H1 (cell line): ENCODE measurements at places on chromosomes 2 and 18.
A peak's percentile ranks its signal among the peaks of the same experiment; 100 is the strongest.

DNA sequence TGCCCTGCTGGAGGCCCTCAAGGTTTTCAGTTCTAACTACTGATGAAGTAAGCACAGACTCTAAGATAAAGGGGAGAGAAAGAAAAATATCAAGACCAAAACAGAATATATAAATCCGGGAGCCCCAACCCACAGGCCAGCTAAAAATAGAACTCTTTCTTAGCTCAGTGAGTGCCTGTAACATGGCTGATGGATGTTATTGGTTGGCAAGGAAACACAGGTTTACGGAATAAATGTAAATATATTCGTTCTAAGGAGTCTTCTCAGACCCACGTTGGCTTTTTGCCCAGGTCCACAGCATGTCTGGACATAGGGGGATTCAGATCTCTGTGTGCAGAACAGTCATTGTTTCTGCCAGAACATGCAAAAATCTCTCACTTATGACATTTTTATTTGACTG, 139.0 kb upstream of the SERPINE2 start:
- no peak overlapping the region for H3K4me3 ChIP-seq
- no peaks in the 10 kb centered on the region for H3K36me3 ChIP-seq
- no peaks in the 10 kb centered on the region for H3K27me3 ChIP-seq
- H3K27ac ChIP-seq: no peak overlapping the region
- no peak for DNase-seq

- no peak overlapping the region for H3K4me3 ChIP-seq
- no peaks in the 10 kb centered on the region for H3K36me3 ChIP-seq
Measured at GRCh38 chr2:176104316-176105077, 2.6 kb upstream of the HOXD11 start.

- DNase-seq: peak; percentile 56
- no peaks in the 10 kb centered on the region for H3K27me3 ChIP-seq
- peak overlapping the region; percentile 65; the same call in 1 of the 2 replicates for H3K27ac ChIP-seq
- peaks cover 37% of the 10 kb centered on the region for H3K36me3 ChIP-seq
- H3K4me1 ChIP-seq: no peaks in the 10 kb centered on the region
- H3K4me3 ChIP-seq: peak overlapping the region; percentile 90
Measured at GRCh38 chr2:219230059-219230540, 494 bp downstream of the ANKZF1 start.

GRCh38 chr18:29449424-29449823, 1272.5 kb upstream of the CDH2 start:
- H3K27ac ChIP-seq: no peak overlapping the region
- no peaks in the 10 kb centered on the region for H3K4me1 ChIP-seq
- no peaks in the 10 kb centered on the region for H3K27me3 ChIP-seq
- H3K36me3 ChIP-seq: no peaks in the 10 kb centered on the region
- no peak for DNase-seq

DNA sequence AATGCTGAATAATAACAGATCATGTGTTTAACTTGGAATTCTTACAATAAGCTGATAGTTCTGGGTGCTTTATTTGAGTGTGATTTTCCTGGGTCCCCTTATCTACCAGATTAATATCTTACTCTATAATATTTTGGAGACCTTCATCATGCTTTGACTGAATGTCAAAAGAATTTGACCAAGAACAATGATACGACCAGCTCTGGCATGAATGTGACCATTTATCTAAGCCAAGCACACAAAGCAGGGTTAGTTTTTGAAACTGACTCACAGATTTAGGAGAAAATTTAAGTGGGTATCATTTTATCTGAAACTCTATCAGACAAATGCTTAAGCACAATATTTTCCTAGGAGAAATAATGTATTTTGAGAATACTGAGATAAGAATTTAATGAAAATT, 677.0 kb downstream of the NYAP2 start:
- no peak for DNase-seq
- no peak overlapping the region for H3K27ac ChIP-seq
- no peaks in the 10 kb centered on the region for H3K27me3 ChIP-seq
- H3K36me3 ChIP-seq: no peaks in the 10 kb centered on the region
- no peak overlapping the region for H3K4me3 ChIP-seq

- DNase-seq: no peak
- H3K4me3 ChIP-seq: no peak overlapping the region
- no peaks in the 10 kb centered on the region for H3K27me3 ChIP-seq
- no peak overlapping the region for H3K27ac ChIP-seq
- H3K36me3 ChIP-seq: peaks cover 51% of the 10 kb centered on the region
Measured at GRCh38 chr2:190970873-190971506, 43.0 kb downstream of the STAT1 start.

DNA sequence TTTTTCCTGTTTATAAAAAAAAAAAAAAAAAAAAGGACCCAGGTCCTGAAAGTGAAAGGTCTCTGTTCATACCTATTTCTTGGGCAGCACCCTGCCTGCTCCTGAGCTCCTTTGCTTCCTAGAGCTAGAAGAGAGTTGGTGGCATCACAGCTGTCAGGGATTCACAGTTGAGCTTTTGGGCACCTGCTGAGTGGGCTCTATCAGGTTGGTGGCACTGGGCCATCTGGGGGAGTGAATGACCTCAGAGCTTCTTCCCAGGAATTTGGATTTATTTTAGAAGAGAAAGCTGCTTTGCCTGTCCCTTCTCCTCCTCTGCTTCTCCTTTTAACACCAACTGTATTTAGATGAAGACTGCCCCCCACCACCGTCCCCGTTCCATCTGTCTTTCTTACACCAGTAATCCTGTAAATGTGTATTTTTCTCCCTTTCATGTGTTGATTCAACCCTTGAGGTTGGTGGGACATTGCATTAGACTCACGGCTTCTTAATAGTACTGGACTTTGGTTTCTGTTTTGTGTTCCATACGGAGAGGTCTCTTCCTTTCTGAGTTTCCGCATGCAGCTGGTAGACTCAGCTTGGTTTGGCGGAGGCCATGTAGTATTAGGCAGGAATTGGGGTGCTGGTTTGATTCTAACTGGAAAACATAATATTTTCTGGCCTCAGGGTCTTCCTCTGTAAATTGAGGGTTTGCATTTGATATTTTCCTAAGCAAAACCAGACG, 7.6 kb upstream of the MGAT5 start:
- H3K4me1 ChIP-seq: no peaks in the 10 kb centered on the region
- no peak overlapping the region for H3K4me3 ChIP-seq
- no peak overlapping the region for H3K27ac ChIP-seq
- DNase-seq: no peak
- H3K27me3 ChIP-seq: no peaks in the 10 kb centered on the region

DNA sequence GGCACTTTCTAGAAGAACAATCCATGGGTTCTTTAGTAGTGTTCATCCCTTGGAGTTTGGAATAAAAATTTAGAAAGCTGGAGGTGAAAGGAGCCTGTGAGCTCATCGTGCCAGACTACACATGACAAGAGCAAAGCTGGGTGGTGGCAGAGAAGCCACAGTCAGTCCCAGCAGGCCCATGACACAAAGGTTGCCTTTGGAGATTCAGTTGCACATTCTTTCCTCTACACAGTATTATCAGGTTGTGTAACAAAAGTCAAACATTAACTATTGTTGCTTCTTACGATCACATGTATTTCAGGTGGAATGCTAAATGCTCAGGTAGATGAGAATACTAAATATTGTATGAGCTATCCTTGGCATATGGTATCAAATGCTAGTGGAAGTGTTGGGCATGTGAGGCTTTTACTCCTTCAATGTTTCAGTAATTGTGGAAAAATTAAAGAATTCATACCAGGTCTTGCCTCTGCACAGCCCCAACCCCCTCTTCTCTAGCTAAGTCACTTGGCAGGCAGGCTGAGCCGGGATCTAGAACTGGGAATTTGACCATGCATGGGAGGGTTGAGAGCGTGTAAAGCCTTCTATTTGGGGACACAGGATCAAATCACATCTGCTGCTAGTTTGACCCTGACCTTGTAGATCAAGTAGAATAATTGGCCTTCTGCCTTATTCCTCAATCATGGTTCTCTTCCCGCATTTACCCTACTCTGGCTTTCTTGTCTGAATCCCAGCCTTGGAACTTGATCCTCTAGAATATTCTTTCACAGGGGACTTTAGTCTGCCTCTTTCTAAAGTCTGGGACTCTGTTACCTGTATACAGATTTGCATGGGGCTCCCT, 230.9 kb downstream of the GCA start:
- no peak for DNase-seq
- no peaks in the 10 kb centered on the region for H3K36me3 ChIP-seq
- H3K27ac ChIP-seq: no peak overlapping the region

DNA sequence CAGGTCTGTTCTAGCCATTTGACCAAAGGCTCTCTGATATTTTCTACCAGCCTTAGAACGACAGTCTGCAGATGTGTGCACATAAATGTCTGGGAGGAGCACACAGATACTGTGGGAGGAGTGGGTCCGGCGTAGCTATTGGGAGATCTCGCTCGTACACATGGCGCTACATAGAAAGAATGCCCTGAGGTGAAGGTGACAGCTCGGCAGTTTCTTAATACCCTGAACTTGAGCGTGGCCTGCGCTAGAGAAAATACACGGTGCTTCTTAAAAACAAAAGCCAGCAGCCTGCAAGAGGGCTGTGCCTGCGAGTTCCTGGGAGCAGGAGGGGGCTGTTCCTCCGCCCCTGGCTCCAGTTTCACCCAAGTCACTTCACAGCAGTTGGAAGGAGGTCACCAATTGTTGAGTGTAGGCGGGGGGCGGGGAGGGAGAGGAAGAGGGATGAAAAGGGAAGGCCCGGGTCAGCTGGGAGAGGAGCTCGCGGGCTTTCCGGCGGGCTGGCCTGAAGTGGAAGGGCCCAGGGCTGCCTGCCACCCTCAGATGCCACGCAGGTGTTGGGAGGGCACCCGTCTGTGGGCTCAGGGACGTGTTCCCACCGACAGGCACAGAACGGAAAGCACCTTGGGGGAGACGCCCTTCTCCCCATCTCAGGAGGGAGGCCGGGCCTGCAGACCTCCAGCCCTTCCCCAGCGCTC, 124.7 kb upstream of the ZNF516 start:
- peak; percentile 77 for DNase-seq
- H3K4me1 ChIP-seq: peaks cover 8% of the 10 kb centered on the region
- H3K36me3 ChIP-seq: no peaks in the 10 kb centered on the region
- peaks cover 12% of the 10 kb centered on the region; the same call in 1 of the 2 replicates for H3K27me3 ChIP-seq
- H3K4me3 ChIP-seq: peak overlapping the region; percentile 24; the same call in 1 of the 2 replicates
- no peak overlapping the region for H3K27ac ChIP-seq

DNA sequence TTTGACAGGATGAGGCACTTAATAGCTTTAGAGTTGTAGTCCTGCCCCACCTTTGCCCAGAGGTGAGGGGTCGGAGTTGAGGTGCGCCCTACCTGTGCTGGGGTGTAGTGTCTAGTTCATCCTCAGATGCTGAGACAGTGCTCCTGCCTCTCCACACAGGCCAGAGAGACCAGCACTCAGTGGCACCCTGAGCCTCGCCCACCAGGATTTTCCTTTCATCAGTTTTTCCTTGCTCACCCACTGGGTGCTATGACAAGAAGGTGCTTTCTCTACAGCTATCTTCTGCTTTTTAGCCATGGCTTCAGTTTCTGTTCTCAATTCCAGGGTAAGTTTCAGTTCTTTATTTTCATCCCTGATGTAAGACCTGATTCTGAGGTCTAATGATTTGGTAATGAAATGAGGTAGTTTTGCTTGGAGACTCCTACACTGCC, 16.8 kb upstream of the TMEM131 start:
- no peak for DNase-seq
- H3K27me3 ChIP-seq: no peaks in the 10 kb centered on the region
- H3K27ac ChIP-seq: no peak overlapping the region
- H3K36me3 ChIP-seq: no peaks in the 10 kb centered on the region
- no peak overlapping the region for H3K4me3 ChIP-seq

- H3K36me3 ChIP-seq: peaks cover 40% of the 10 kb centered on the region
- no peak overlapping the region for H3K27ac ChIP-seq
- H3K4me1 ChIP-seq: peaks cover 32% of the 10 kb centered on the region
- no peak overlapping the region for H3K4me3 ChIP-seq
- no peak for DNase-seq
- no peaks in the 10 kb centered on the region for H3K27me3 ChIP-seq
Measured at GRCh38 chr2:201969241-201969937, 64.3 kb upstream of the FZD7 start.

DNA sequence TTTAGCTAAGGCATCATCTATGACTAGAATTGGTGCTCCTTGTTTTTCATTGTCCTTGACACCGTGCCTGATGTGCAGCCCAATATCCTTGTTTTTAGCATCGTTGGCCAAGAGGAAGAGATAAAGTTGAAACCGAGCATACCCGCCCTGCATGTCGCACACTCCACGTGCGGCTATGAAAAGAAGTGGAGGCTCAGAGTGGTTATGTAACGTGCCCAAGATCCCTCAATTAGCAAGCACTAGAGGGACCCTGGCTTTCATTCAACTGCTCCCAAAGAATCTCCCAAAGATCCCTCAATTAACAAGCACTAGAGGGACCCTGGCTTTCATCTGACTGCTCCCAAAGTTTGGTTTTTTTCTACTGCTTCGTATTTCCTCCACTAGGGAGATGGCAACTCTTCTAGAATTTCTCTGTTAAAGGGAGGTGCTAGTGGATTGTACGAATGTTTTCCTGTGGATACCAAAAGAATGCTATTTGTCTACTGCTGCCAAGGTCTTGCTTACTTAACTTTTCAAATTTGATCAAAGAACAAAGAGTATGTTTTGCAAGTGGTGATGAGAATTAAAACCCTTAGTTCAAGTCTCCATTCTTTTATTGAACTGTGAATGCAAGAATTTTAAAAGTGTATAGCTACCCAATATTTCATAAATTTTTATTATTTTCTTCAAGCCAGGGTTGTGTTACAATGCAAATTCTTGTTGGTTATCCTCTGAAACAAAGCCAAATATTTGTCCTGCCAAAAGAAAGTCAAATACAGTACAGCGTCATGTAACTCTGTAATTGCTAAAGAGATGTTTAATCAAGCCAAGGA, 92.1 kb downstream of the AOX1 start:
- H3K4me3 ChIP-seq: no peak overlapping the region
- H3K27ac ChIP-seq: no peak overlapping the region
- no peaks in the 10 kb centered on the region for H3K27me3 ChIP-seq
- no peaks in the 10 kb centered on the region for H3K36me3 ChIP-seq

- H3K4me1 ChIP-seq: no peaks in the 10 kb centered on the region
- no peaks in the 10 kb centered on the region for H3K36me3 ChIP-seq
Measured at GRCh38 chr2:141384676-141385075, 746.1 kb downstream of the LRP1B start.

GRCh38 chr18:51563396-51563795, 365.9 kb upstream of the MEX3C start:
- H3K36me3 ChIP-seq: no peaks in the 10 kb centered on the region
- H3K4me1 ChIP-seq: no peaks in the 10 kb centered on the region
- H3K27me3 ChIP-seq: no peaks in the 10 kb centered on the region
- no peak for DNase-seq

DNA sequence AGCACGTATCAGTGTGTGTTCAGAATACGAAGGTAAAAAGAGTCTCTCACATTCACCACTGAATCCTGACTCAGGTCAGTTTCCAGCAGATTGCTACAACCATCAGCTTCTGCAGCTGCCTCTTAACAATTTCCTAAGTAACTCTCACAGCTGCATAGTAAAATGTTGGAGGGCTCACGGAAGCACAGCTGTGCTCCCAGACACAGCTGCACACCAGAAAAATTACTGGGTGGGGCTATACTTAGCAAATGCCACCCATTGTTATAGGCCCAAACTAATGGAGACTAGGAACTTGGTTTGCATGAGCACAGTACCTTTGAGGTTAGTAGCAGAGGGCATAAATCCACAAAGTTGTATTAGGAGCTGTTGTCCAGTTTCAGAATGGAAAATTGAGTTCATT, 153.9 kb upstream of the ERBB4 start:
- no peak overlapping the region for H3K4me3 ChIP-seq
- H3K27me3 ChIP-seq: no peaks in the 10 kb centered on the region
- no peak for DNase-seq
- H3K36me3 ChIP-seq: no peaks in the 10 kb centered on the region
- H3K4me1 ChIP-seq: no peaks in the 10 kb centered on the region
- no peak overlapping the region for H3K27ac ChIP-seq

GRCh38 chr2:41701231-41701630, 346.6 kb upstream of the PKDCC start:
- no peak overlapping the region for H3K4me3 ChIP-seq
- H3K27me3 ChIP-seq: no peaks in the 10 kb centered on the region
- H3K27ac ChIP-seq: no peak overlapping the region

GRCh38 chr2:37866171-37866934, 58.7 kb upstream of the RMDN2 start:
- no peaks in the 10 kb centered on the region for H3K27me3 ChIP-seq
- no peak overlapping the region for H3K27ac ChIP-seq
- no peak for DNase-seq
